ENCODE measurements at places on chromosomes 5 and 9. TPM values are rescaled to one million over a fixed set of nuclear protein-coding genes. Genes with fewer than 3 reads are reported as not detected.

The PRDM9 gene
- total RNA-seq: not detected

The RETREG1 gene
- 0.16 TPM for total RNA-seq

The CNTLN gene
- 17.3 TPM for total RNA-seq

The OR1Q1 gene
- total RNA-seq: not detected

The FBP1 gene
- total RNA-seq: not detected

The IL5 gene
- not detected for total RNA-seq

The CHMP5 gene
- total RNA-seq: 74.5 TPM

The TJP2 gene
- 14.3 TPM for total RNA-seq

The RNF224 gene
- not detected for total RNA-seq

The GOLM1 gene
- 120 TPM for total RNA-seq

The IRX2 gene
- total RNA-seq: 6.1 TPM

The PCDHGA10 gene
- total RNA-seq: 1.3 TPM

The GPX3 gene
- total RNA-seq: 3.3 TPM

The AGPAT2 gene
- total RNA-seq: 11.8 TPM

The LECT2 gene
- not detected for total RNA-seq

All from SJCRH30 (cell line).